Stimulated activated CD8-positive, alpha-beta memory T cell treated with anti-CD3 and anti-CD28 coated beads, Interleukin-15, amount 100 ng/mL, for 1 hour (primary cell): ENCODE measurements at places on chromosomes 4 and X.

GRCh38 chr4:163681208-163681821, 186.8 kb downstream of the TMA16 start:
- DNase-seq, result no peak

DNA sequence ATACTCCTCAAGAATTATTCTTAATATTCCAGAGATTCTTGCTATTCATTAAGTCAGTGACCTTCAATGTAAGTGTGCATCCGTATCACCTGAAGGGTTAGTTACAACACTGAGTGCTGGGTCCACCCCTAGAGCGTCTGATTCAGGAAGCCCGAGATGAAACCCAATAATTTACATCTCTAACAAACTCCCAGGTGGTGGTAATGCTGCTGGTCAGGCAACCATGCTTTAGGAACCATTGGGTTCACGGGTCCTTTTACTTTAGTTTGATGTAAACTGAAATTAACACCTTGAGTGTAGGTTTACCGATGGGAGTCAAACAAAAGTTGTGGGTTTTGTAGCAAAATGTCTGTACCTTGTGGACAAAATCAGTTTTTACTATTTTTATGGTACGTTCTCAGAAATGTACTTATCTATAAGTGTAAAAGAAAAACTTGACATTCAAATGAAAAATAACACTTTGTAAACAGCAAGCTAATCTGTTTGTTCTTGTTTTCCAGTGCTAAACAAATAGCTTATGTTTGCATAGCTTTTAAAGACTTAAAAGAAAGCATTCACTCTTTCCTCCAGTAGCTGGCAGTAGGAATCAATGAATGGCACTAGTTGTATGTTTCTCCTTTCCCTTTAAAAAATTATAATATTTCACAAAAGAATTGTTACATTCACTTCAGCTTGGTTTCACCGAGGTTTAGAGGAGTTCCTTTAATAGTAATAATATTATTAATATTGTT, 32.7 kb downstream of the ACE2 start:
- no peak for DNase-seq

- DNase-seq, result no peak
Observed at GRCh38 chrX:30713061-30713525, 59.9 kb downstream of the GK start.

DNA sequence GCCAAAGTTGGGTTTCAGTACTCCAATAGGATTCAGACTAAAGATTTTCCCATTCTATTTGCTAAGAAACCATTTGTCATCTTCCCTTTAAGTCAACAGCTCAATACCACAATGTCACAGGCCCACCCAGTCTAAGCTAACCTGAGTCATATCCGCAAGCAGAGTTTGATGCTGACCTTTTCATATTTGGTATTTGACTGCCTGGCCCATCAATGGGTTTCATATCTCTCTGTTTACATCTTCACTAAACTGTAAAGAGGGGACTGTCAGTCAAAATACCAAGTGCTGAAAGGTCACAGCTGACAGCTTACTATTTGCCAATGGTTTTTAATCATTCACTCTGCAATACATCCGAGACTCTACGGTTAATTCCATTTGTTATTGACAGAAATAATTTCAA, 707.5 kb upstream of the ACTRT1 start:
- no peak for DNase-seq

DNA sequence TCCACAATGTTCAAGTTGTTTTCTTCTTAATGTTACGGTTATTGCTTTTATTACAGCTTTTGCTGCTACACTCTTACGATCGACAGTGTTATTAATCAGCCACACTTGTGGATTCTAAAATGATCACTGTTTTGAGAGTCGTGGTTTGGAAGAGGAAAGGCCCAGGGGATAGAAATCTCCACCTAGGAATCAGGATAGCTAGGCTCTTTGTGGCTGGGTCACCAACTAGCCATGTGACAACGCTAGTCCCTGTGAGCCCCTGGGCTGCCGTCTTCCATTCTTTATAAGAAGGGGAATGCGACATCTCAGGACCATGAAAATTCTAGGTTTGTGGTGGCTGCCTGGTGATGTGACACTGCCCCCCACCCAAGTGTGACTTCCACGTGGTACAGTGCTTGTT, 380 bp downstream of the SLC34A2 start:
- no peak for DNase-seq

GRCh38 chr4:122901247-122902010, 21.0 kb downstream of the NUDT6 start:
- no peak for DNase-seq

- no peak for DNase-seq
Observed at GRCh38 chr4:27242217-27242616, 381.6 kb downstream of the STIM2 start.

GRCh38 chr4:69951602-69952001, 13.9 kb downstream of the CSN2 start:
- no peak for DNase-seq

DNA sequence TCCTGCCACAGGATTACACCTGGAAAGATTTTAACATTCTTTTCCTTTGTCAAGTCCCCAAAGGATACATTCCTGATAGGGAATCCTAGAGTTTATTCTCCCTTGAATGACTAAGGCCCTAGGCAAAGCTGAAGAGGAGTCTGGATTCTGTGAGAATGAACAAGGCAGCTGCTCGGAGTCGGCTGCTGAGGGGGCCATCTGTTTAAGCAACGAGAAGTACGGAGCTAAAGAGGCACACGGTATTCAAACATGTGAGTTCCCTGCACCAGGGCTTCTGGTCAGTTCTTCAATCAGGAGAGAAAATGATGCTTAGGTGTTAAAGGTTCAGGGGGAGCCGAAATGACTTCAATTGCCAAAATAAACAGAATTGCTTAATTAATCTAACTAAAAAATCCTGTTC, 97.6 kb downstream of the MGST2 start:
- no peak for DNase-seq

DNA sequence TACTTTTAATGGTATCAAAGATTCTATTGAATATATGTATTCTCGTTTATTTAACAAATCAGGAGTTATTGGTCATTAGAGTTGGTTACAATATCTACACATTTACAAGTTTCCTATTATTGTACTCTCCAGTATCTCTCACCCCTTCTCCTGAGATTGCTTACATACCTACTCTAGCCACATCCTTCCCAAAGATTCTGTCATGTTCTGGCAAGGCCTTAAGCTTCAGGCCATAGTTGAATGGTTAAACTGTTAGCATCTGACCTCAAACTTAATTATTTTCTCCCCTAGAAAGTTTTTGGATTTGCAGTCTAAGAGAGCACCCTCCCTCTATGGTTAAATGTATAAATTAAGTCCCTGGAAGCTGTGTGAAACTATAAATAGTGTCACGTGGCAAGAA, 784.2 kb downstream of the GLUD2 start:
- no peak for DNase-seq

GRCh38 chr4:81173213-81173612, 41.8 kb downstream of the PRKG2 start:
- no peak for DNase-seq

GRCh38 chr4:29636961-29637360, 1083.2 kb upstream of the PCDH7 start:
- no peak for DNase-seq

GRCh38 chr4:76194325-76194724, 19.3 kb downstream of the SCARB2 start:
- no peak for DNase-seq

- no peak for DNase-seq
Observed at GRCh38 chrX:109843963-109844751, 111.1 kb upstream of the ACSL4 start.

DNA sequence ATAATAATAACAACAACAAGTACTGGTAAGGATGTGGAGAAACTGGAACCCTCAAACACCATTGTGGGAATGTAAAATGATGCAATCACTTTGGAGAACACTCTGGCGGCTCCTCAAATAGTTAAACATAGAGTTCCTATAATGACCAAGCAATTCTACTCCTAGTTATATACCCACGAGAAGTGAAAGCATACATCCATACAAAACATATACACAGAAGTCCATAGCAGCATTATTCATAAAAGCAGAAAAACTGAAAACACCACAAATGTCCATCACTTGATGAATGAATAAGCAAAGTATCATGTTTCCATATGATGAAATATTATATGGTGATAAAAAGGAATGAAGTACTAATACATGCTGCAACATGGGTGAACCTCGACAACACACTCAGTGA, 116.7 kb downstream of the AMELX start:
- no peak for DNase-seq

GRCh38 chr4:88102026-88102425, 56.4 kb downstream of the ABCG2 start:
- DNase-seq, result no peak

- DNase-seq, result no peak
Observed at GRCh38 chrX:10350981-10351380, 194.2 kb downstream of the CLCN4 start.

GRCh38 chr4:179867300-179867878, 2375.8 kb upstream of the TENM3 start:
- no peak for DNase-seq

DNA sequence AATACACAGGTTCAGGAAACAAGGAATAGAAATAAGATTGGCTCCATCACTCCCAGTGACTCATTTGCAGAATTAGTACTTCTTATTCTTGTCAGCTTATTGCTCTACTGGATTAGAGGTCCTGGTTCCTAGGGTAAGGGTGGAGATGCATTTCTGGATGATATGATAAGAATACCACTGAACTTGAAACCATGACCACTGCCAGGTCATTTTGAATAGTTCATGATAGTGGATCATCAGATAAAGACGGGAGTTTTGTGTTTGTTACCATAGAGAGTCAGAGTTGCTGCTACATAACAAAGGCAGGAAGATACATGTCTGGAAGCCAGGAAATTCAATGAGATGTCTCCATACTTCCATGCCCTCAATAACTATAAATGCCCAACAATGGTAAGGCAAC, 109.2 kb upstream of the FAT1 start:
- DNase-seq, result no peak

- DNase-seq, result no peak
Observed at GRCh38 chr4:121358473-121358872, 22.3 kb downstream of the QRFPR start.

DNA sequence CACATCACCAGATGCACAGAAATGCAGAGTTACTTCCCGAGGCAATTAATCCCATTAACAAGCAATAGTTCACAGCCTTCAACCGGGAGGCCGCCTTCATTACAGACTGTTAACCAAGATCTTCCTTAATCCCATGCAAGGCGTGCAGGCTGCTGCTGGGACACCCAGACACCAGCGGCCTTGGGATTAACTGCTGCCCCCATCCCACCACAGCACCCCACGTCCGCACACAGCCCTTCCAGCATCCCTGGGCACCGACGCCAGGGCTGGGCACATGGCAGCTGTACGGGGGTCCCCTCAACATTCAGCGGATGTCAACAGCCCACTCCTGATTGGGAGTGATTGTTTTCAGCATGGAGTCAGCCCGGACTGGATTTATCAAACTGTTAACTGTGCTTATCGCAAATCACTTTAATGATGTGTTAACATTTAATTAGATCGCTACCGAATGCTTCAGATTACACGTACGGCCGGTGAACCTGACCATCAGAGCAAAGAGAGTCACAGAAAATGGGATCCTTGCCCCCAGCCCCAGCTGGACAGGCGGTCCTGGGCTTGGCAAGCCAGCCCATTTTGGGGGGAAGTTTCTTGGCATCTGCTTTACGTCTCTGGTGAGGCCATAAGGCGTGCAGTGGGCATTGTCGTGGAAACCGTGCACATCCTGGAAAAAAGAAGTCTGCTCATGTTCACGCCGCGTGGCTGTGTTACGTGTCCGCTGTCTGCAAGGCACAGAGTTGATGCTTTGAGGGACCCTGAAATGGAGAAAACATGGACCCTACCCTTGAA, 126.4 kb downstream of the HMX1 start:
- DNase-seq, result no peak

- DNase-seq, result no peak
Observed at GRCh38 chrX:44637282-44637681, 94.6 kb upstream of the FUNDC1 start.

DNA sequence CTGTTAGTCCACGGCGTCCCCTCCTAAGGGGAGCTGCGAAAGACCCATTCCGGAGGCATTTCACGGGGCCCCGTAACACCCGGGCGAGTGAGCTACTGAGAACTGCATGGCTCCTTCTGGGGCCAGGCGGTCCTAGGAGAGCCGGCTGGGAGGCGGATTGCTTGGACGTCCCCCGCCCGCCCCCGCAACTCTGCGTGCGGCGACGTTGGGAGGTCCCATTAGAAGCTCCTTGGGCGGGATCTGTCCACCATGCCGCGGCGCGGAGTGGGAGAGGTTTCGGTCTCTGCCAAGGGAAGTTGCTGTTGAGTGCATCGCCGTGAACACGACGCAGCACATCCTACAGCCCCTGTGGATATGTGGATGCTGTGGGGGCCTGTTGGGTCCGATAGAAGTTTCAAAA, 85.4 kb upstream of the IGFBP7 start:
- no peak for DNase-seq

DNA sequence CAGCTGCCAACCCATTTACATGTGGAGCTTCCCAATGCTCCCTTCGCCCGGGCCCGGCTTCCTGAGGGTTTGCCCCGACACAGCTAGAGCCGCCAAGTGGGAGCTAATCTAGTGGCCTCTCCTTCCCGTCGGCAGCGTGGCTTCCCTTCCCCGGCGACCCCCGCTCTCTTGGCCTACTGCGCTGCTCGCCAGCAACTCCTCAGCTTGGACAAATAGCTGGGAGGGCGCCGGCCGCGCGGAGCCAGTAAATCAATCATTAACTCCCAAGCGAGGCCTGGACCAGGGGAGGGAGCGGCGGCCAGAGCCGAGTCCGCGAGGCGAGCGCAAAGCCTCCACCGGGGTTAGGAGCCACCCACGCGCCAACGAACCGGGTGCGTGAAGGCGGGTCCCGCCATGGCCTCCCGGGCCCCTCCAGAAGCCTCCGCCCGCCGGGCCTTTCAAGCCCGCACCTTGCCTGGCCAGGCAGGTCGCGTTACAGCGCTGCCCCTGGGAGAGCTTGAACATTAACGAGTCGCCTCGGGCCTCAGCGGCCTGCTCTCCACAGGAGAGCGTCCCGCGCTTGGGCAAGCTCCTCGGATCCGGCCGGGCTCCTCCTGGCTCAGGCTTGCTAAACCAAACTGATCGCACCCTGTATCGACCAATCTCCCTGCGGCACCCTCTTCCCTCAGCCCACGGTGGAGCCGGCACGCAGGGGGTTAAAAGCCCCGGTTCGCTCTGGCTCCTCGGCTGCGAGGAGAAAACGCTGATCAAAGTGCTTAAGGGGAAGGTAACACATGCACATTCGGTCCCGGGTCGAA, 10.6 kb upstream of the BCOR start:
- no peak for DNase-seq

DNA sequence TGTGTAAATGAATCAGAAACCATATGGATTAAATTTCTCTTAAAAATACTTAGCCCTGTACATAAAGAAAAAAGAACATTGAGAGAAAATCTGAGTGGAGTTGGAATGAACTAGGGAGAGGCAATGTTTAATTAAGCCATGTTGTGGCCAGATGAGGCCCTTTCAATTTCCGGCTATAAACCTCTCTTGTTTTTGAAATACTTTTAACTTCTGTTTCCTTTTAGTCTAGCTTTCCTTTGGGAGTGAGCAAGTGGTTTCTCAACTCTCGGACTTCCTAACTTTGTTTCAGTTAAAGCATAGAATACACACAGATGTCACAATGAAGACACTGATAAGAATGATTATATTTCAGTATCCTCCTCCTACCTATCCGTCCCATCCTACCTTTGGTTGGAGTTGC, 197.2 kb downstream of the ARHGAP24 start:
- DNase-seq, result no peak

- no peak for DNase-seq
Observed at GRCh38 chr4:54664400-54664799, 6.6 kb downstream of the KIT start.

- DNase-seq, result no peak
Observed at GRCh38 chr4:156309031-156309430, 355.4 kb upstream of the CTSO start.
